ENCODE measurements at places on chromosomes 12 and 14.

GRCh38 chr12:121239351-121240061 lies 29.6 kb downstream of the P2RX4 start:
- DNase-seq, result no peak

DNA sequence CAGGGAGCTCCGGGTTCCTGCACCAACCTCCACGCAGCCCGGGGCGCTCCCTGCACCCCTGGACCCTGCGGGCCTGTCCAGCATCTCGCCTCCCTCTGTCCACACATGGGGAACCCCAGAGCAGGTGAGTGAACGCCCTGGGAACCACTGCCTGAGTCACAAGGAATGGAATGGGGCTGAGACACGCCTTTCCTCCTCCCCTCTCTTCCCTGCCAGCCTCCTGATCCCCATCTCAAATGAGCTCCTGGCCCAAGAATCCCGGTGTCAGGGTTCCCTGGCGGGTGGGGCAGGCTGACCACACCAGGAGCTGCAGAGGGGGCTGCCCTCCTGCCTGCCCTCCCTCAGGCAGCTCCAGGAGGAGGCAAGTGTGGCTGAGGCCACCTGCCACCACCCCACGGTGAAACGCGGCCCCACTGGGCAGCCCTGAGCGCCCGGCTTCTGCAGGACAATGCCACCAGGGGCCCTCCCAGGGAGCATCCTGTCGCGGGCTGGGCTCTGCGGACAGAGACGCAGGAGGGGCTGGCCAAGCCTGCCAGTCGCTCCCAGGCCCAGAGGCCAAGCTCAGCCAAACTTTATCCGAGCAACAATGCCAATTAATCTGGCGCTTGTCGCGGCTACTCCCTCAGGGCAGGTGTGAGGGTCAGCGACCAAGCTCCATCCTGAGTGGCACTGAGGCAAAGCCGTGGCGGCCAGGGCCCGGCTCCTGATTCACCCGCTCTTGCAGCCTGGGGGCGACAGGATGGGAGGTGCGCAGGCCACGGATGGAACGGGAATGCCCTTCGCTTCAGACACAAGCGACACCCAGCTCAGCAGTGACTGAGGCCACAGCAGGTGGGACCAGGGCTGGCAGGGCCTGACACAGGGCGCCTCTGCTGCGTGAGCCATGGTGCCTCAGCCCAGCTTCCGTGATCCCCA lies 44.3 kb downstream of the GALNT9 start:
- no peak for DNase-seq

DNA sequence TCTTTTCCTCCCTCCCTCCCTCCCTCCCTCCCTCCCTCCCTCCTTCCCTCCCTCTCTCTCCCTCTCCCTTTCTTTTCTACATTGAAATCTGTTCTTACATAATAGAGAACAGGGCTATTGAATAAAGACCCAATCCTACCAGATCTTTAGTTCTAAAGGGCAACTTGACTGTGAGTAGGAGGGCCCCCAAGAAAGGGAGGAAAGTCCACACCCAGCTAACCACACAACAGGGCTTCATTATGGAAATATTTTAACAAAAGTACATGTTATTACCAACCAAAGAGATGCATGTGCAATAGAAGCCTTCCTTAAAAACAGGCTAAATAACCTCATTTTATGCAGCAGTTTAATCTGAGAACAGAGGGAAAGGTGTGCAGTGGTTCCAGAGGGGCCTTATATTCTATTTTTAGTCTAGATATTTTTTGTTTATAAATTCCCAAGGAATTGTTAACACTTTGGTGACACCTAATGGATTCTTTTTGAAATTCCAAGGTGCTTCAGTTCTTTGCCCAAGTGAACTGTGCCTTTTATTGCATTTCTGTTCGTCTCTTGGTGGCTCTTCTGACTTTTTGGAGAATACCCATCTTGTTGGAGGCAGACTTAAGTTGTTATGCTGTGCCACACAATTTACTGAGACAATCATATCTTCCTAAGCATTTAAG lies 63.0 kb downstream of the GNS start:
- DNase-seq, result no peak

DNA sequence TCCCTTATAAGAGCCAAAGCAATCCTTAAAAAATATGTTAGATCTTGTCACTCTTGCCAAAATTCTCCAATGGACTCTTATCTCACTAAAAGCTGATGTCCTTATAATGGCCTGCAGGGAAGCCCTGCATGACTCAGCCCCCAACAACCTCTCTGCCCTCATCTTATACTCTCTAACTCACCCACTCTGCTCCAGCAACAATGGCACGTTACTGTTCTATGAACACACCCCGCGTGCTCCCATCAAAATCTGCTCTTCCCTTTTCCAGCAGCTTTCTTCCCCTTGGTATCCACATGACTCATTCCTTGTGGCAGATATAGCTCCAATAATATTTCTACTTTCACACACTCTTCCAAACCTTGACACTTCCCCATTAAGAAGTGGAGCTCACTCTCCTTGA lies 108.1 kb downstream of the DENND5B start:
- DNase-seq, result no peak

GRCh38 chr14:61130512-61131260 lies 149.6 kb downstream of the SLC38A6 start:
- no peak for DNase-seq

DNA sequence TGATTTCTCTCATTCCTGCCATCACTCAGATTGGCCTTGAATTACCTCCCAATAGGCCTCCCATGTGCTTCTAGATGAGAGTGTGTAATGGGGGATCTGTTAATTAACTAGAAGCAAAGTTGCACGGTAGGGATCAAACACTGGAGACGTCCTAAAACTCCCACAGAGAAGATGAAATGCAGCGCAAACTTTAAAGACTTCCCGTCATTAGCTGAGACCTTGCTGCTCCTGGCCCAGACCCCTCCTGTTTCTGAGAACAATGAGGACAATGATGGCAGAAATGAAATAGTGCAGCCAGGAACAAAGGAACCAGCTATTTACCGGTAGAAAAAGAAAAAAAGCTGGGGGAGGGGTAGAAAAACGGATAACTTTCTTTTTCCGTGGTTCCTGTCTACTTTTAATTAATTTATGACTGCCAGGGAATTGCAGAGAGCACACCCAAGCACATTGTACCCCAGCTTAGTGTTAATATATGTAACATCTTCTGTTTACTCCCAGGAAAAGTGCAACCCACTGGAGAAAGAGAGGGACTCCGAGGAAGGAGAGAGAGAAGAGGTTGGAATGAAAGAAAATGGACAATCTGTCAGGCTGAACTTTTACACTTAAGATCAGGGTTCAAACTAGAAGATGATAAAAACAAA lies 280.7 kb upstream of the SOX5 start:
- no peak for DNase-seq

DNA sequence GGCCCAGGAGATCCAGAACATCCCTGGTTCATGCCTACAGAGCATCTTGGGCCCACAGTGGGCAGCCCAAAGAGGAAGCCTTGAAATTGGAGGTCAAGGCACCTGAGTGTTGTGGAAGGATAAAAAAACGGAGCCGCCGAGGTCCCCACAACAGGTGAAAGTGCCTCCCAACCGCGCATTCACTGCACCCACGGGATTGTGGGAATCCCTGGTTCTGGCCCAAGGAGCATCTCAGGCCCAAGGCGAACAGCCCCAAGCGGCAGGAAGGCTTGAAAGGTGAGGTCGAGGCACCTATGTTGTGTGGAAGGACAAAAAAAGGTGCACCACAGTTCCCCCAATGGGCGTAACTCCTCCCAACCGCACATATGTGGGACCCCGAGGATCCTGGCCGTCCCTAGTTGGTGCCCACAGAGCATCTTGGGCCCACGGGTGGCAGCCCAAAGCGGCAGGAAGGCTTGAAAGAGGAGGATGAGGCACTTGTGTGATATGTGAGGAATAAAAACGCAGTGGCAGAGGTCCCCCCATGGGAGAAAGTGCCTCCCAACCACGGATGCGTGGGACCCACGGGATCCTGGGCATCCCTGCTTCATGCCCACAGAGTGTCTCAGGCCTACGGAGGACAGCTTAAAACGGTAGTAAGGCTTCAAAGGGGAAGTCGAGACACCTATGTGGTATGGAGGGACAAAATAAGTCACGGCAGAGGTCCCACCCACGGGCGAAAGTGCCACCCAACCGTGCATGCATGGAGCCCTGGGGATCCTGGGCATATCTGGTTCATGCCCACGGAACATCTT lies 583.9 kb downstream of the ALG10 start:
- DNase-seq, result no peak

GRCh38 chr12:51548241-51548640 lies 42.8 kb upstream of the SCN8A start:
- no peak for DNase-seq

DNA sequence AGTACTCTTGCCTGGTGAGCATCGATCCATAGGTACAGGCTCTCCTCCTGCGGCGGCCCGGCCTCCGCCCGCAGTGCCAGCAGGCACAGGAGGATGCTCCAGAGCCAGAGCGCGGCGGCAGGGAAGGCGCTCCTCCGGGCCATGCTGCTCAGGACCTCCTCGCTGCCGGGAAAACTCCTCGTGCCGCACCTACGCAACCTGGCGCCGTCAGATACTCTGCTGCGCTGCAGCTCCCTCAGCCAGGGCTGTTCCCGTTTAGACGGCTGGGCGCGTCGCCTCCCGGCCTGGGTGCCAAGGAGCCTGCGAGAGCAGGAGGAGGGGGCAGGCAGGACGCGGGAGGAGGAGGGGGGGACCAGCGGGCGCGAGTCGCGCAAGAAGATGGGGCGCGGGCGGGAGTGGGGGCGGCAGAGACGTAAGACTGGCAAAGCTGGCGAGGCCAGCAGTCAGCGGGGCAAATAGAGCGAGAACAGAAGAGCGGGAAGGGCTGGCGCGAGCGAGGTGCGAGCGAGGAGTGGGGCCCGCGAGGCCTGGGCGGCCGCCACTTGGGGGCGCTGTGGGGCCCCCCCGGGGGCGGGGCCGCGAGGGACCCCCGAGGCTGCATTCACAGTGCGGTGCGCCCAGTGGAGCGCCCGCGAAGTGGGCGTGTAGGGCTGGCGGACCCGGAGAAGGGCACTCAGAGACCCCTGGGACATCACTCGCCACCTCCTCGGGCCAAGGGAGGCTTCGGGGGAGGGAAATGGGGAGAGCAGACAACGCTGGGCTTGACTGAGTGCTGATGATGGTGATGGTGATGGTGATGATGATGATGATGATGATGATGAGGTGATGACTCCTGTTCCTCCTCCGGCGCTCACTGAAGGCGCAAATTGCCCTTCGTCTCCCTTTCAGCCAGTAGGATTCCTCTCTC lies at the start of gene WIF1:
WIF1 (minus strand) TSS at position 257 of the 907 bp plus-strand sequence; CDS start at position 143, 114 bp downstream.
- peak; percentile 23 for DNase-seq

DNA sequence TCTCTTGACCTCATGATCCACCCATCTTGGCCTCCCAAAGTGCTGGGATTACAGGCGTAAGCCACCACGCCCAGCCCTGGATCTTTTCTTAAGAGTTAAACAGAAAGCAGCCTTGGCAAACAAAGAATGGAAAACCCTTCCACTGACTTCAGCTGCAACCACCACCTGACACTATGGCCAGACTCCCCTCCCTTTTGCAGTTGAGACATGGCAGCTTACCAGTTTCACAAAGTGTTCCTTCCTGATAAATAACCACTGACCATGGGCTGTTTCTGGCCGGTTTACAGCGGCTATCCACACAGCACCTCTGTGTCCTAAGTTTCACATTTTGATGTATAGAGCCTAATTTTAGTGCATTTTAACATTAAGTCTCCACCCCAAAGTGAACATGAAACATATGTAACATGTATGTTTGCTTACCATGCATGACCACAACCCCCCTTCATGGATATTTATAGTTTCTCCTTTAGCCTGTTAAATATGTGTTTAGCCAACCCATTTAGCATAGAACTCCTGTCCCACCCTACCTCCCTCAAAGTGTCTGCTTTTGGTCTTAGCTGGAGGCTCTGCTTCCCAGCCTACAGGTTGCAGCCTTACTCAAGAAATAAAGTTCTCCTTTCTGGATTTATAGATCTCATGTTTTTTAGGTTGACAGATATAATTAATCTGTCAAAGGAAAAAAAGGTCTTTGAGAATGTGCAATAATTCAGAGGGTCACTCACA lies 32.7 kb upstream of the RAB21 start:
- DNase-seq, result no peak

- peak; percentile 43 for DNase-seq
Observed at GRCh38 chr14:77086017-77086727, 11.9 kb upstream of the CIPC start.

GRCh38 chr12:11540615-11541310 lies 108.7 kb upstream of the ETV6 start:
- no peak for DNase-seq

DNA sequence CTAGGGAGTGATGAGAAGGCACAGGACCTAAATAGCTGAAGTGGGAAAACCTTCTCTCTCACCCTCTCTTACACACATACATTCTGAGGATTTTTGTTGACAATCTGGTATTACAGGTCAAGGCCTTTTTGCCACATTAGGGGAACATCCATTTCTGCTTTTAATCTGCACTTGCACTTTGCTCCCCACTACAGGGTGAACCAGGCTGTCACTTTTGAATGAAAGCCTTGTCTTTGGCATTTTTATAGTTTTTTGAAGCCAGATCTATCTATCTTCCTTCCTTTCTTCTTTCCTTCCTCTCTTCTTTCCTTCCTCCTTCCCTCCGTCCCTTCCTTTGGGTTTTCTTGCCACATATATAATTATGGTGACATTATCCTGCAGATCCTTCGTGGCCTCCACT lies 165.9 kb upstream of the OTX2 start:
- no peak for DNase-seq

DNA sequence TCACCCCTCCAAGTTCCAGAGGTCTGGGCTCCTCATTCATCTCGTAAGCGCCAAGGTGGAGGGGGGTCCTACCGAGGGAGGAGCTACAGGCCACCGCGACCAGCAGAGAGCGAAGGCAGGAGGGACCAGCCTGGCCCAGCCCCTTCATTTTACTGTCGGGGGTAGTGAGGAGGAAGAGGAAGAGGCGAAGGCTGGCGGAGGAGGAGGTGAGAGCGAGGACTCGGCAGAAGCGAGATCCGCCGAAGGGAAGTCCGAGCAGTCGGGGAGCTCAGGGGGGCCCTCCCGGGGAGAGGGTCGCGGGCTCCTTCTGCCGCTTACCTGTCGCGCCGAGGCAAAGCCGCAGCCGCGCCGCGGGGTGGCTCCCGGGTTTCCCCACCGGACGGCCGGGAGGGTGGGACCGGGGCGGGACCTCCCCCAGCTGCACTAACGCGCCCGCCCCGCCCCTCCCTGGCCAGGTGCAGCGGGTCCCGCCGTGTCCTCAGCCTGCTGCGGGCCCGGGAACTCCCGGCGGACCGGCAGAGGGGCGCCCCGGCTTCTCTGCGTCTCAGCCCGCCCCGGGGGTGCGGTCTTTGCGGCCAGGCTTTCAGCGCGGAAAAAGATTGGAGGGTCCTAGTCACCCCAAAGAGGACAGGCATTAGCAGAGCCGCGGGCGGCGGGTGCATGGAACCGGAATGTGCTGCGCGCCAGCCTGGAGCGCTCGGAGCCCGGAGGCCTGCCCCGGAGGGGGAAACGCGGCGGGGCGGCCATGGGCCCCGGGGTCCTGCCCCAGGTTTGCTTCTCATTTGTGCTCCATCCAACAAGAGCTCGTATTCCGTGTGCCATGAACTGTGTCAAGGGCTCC lies at the start of gene GALNT6:
GALNT6 (minus strand) TSS at position 124 of the 841 bp plus-strand sequence. CDS start 11,625 bp downstream, outside the sequence.
- DNase-seq, result peak; percentile 63

- DNase-seq, result no peak
Observed at GRCh38 chr12:121560392-121561008, 20.3 kb downstream of the KDM2B start.

GRCh38 chr14:74568911-74569310 lies 43.1 kb downstream of the LTBP2 start:
- peak; percentile 73 for DNase-seq

- DNase-seq, result no peak
Observed at GRCh38 chr12:113325916-113326315, 9.0 kb downstream of the SLC8B1 start.

All from thyroid gland (tissue), 4 donors.